ENCODE measurements at places on chromosomes 1 and 21.

- DNase-seq, result peak; percentile 14
Observed at GRCh38 chr1:212760126-212760823, 31.3 kb downstream of the NSL1 start.

GRCh38 chr1:48450505-48450904 lies 21.5 kb downstream of the SPATA6 start:
- DNase-seq, result no peak

GRCh38 chr1:42765269-42765668 lies 1.6 kb downstream of the P3H1 start:
- DNase-seq, result no peak

GRCh38 chr1:202029727-202030126 lies 19.3 kb downstream of the ELF3 start:
- no peak for DNase-seq

GRCh38 chr21:26769613-26770188 lies 75.5 kb downstream of the ADAMTS1 start:
- no peak for DNase-seq

DNA sequence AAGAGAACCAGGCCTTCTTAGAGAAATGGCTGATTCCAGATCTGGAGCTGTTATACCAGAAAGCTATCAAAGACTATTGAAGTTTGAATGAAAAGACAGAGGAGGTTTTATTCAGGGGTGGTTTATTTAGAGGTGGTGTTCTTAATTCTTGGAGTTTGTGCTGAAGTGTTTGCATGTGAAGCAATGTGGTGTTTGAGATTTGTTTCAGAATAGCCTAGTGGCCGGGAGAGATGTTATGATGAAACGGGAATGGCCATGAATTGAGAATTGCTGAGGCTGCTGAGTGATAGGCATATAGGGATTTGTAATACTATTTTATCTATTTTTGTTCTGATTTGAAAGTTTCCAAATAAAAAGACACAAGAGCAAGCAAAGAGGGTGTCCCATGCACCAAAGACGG lies 10.5 kb upstream of the SHE start:
- DNase-seq, result no peak

DNA sequence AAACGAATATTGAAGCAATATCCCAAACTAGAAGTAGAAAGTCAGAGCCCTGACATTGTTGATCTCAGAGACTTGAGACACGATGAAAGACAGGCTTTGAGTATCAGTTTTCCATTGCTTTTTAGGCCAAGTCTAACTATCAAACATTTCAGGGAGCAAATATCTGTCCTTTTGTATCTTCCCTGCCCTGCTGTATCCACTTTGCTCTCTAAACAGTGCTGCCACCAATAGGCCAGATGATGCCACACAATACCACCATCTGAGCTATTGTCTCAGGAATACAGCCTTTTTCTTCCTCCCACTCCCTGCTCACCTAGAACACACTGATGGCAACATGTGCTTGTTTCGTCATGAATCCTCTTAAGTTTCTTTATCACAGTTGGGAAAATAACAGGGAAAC lies 62.6 kb upstream of the SPAG17 start:
- no peak for DNase-seq

- DNase-seq, result no peak
Observed at GRCh38 chr1:35555601-35556477, 1.4 kb downstream of the KIAA0319L start.

DNA sequence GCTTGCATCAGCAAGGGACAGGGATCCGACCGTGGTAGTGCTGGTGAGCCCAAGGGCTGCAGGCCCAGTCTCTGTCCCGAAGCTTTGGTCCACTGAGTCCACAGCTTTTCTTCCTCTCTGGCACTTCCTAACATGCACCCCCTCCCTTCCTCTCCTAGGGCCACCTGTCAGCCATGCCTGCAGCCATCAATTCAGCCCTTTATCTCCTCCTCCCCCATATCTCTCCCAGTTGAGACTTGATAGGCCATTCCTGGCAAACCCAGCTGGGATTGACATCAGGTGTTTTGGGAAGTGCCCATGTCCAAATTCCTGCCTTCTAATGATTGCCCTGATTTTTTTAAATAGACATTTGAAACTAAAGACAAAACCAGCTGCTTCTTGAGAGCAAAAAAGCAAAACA lies 25.6 kb downstream of the HLX start:
- no peak for DNase-seq

DNA sequence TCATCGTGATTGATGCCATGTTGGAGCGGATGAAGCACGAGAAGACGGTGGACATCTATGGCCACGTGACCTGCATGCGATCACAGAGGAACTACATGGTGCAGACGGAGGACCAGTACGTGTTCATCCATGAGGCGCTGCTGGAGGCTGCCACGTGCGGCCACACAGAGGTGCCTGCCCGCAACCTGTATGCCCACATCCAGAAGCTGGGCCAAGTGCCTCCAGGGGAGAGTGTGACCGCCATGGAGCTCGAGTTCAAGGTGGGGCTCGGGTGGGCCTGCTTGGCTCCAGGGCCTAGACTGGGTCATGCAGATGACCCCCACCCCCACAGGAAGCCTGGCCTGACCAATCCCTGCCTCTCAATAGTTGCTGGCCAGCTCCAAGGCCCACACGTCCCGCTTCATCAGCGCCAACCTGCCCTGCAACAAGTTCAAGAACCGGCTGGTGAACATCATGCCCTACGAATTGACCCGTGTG lies 30.6 kb upstream of the KDM4A start:
- DNase-seq, result no peak

- DNase-seq, result no peak
Observed at GRCh38 chr21:44884097-44884496, 10.6 kb upstream of the PTTG1IP start.

- DNase-seq, result no peak
Observed at GRCh38 chr1:222792744-222793143, 22.1 kb upstream of the DISP1 start.

DNA sequence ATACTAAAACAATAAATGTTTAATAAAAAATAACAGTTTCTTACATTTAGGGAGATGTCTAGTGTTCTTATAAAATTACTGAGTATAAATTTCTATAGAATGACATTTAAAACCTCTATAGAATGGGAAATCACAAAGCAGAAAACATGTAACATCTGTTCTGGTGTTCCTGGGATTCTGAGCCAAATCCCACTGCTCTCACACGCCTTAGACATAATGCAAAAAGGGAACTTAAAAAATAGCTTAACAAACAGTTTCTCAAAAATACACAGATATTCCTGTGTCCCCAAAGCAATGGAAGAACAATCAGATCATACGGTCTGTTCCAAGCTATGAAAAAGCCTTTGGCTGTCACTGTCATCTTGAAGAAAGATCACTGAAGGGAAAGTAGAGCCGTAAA lies 27.0 kb upstream of the ZNF124 start:
- no peak for DNase-seq

GRCh38 chr1:211928993-211929637 lies 98.6 kb upstream of the LPGAT1 start:
- no peak for DNase-seq

GRCh38 chr1:186446152-186446551 lies 14.8 kb downstream of the PDC start:
- no peak for DNase-seq

DNA sequence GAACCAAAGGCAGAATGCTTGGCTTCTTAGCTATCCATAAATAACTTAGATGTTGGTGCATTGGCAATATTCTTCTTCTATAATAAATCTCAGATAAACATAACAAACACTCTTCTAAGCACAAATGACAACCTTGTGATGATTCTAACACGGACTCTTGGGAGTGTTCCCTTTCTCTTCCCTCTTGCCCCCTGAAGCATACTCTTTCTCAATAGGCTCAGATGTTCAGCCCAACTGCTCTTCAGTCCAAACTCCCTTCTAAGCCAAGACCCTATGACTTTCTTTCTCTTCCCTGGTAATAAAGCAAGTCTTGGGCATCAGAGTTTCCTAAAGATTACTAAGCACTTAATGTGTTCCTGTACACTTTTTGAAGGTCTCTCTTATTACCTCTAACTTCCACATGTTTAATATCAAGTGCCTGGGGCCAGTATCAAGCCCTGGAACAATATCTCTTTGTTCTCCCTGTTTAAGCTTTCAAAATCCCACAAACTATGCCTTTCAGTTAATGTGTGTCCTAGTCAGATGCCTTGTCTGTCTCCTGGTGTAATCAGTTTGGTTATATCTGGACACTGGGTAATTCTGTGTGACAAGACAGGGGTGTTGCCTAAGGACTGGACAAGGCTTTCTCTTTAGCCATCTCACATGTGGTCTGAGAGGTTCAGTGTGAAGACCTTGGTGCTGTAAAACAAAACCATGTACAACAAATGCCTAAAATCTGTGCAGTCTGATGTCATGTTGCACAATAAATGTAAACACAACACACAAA lies 92.9 kb upstream of the IVNS1ABP start:
- no peak for DNase-seq

DNA sequence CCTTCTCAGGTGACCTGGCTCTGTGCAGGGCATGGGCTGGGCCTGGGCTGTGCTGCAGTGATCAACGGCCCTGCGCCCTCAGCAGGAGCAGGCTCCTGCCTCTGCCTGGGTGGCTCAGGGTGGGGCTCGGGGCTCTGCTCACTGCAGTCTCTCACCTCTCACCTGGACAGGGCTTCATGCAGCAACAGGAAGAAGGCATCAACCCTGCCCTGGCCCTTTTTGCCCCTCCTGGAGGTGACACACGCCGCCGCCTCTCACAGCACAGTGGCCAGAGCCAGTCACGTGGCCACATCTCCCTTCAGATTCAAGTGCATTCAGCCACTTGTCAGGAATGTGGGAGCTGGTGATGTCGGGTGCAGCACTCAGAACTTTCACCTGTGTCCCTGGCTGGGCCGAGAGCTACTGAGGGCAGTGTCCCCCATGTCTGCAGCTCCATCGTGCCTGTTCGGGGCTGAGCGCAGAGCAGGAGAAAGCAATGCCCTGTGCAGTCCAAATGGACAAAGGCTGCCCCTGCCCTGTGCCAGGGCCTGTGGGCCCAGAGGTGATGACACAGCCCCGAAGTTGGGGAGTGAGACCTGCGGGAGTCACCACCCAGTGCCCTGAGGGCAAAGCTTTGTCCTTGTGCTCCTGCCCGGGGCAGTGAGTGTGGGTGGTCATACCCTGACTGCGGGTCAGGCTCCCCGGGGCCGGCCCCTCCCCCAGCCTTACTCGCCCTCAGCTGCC lies 314.0 kb downstream of the PTPRU start:
- no peak for DNase-seq

DNA sequence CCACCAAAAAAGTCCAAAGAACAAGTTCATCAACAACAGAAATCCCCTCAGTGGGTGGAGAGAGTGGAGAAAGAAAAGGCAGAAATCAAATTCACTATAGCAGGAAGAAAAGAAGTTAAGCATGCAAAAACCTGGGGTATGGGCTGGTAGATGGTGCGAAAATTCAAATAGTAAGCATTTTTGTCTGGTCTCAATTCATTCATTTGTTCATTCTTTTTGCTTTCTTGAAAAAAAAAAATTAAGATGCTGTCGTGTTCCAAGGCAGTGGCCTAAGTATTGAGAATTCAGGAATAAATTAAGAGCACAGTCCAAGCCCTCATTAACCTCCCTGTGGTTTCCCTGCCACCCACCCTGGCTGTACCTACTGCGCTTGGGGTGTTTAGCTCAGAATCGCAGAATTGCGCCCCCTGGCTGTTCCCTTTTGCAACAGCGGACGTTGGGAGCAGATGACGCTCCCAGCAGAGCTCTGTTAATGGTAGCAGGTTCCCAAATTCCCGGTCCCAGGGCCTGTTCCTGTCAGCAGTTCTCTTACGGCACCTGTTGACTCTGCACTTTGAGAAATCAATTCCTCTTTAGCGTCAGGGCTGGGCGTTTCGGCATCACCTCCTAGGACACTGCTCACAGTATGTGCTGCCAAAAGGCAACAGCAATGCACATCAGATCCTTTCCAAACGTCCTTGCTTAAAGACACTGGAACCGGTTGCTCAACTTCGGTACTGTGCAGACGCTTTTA lies 34.0 kb upstream of the SSX2IP start:
- DNase-seq, result peak; percentile 31

GRCh38 chr1:102858695-102859094 lies 249.6 kb downstream of the COL11A1 start:
- no peak for DNase-seq

- no peak for DNase-seq
Observed at GRCh38 chr1:47638240-47638639, 200.4 kb downstream of the FOXD2 start.

DNA sequence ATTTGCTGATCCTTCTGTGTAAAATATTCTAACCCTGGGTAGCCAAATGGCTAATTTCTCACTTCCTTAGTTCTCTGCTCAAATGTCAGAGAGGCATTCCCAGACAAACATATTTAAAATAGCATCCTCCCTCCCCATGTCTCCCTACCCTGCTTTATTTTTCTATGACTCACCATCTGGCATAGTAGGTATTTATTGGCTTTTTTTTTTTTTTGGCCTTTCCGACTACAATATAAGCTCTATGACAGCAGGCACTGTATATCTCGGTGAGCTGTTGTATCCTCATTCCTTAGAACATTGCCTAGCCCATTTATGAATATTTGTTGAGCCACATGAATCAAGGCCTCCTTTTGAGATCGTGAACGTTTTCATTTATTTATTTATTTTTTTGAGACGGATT lies 1.5 kb upstream of the NEK7 start:
- DNase-seq, result no peak

DNA sequence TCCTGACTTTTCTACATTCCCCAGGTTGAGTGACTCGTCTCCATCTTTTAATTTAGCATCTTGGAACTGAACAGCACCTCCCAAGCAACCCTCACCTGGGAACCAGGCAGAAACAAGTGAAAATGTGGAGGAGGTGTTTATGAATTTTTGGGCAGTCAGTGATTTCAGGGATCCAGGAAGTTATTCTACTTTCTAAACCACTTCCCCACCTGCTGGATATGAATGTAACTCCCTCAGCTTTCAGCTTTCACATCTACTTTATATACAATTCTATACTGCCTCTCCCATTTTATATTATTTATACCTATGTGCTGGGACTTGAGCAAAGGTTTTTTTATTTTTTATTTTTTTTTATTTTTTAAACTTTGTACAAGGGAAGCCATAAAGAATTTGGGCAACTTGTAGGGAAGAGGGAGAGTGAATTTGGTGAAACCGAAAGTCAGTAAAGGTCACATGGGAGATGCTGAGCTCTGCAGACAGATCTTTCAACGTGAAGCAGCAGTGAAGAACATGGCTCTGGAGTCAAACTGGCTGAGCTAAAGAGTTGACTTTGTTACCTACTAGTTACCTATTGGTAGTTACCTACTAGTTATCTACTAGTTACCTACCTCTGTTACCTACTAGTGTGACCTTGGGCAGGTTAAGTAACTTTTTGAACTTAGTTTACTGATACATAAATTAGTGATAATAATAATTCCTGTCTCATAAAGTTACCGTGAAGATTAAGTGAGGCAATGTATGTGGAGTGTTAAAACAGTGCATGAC lies 45.5 kb downstream of the DDR2 start:
- no peak for DNase-seq

DNA sequence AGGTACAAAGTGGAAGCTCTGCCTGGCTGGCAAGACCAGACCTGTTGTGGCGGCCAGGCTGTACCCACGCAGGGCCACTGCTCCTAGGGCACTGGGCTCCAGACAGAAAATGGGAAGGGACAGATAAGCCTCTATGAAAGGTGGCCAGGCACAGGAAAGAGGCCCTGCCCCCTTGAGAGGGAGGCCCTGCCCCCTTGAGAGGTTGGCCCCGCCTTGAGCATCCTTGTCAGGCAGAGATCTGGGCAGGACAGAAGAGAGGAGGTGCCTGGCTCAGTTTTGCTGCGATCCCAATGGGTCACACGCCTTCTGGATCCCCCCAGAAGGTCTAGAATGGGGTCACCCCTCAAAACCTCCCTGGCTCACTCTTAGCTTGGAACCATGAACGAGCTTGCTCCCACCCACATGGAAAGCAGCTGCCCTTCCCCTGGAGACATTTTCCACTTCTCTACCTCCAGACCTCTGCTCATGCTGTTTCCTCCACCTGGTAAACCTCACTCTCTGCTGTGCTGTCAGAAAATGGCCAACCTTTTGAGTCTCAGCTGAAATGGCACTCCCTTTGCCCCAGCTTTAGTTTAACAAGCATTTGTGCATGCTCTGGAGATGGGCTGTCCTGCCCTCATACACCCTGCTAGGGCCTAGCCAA lies 17.5 kb upstream of the ECE1 start:
- DNase-seq, result no peak

Measured in stimulated activated CD8-positive, alpha-beta memory T cell treated with anti-CD3 and anti-CD28 coated beads, Interleukin-12 subunit alpha, Interleukin-12 subunit beta, amount 100 ng/mL, for 1 hour (primary cell).